ENCODE measurements at places on chromosomes 11 and 22. TPM values are rescaled to one million over a fixed set of nuclear protein-coding genes. Genes with fewer than 3 reads are reported as not detected.

GRCh38 chr11:123137431-123138224 is 57.4 kb downstream of the CLMP start:
- H3K27ac ChIP-seq: peak overlapping the region; percentile 37
- peak; percentile 74 for DNase-seq
- H3K36me3 ChIP-seq: no peaks in the 10 kb centered on the region
- H3K4me1 ChIP-seq: no peaks in the 10 kb centered on the region
- no peaks in the 10 kb centered on the region for H3K27me3 ChIP-seq

MGAT3 gene
- 41.5 TPM for total RNA-seq

- DNase-seq: no peak
- H3K27me3 ChIP-seq: no peaks in the 10 kb centered on the region
- no peaks in the 10 kb centered on the region for H3K36me3 ChIP-seq
- H3K4me3 ChIP-seq: no peak overlapping the region
- H3K4me1 ChIP-seq: peaks cover 10% of the 10 kb centered on the region
Observed at GRCh38 chr11:120181376-120181975, 29.4 kb upstream of the OAF start.

OR4C6 gene
- total RNA-seq: not detected

- H3K4me3 ChIP-seq: no peak overlapping the region
- no peaks in the 10 kb centered on the region for H3K4me1 ChIP-seq
- H3K27me3 ChIP-seq: no peaks in the 10 kb centered on the region
- DNase-seq: no peak
- H3K36me3 ChIP-seq: no peaks in the 10 kb centered on the region
- H3K27ac ChIP-seq: no peak overlapping the region
Observed at GRCh38 chr11:36007127-36007655, 63.3 kb downstream of the LDLRAD3 start.

DNA sequence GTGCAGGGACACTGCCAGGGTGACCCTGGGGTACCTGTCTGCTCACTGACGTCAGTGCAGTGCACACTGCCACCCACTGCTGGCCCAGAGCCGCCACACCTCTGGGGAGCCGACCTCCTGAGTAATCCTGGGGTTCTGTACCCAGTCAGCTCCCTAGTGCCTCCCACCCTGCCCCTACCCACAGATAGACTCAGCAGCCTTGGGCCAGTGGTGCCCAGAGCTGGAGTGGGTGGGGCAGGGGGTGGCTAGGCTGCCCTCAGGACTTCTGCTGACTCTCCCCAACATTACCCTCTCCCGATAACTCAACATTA is 5.8 kb downstream of the NRXN2 start:
- H3K27me3 ChIP-seq: peaks cover 93% of the 10 kb centered on the region
- H3K27ac ChIP-seq: no peak overlapping the region
- no peaks in the 10 kb centered on the region for H3K4me1 ChIP-seq
- H3K36me3 ChIP-seq: no peaks in the 10 kb centered on the region

GRCh38 chr11:69523453-69523852 is 42.0 kb downstream of the LINC01488 start:
- no peaks in the 10 kb centered on the region for H3K36me3 ChIP-seq
- no peak overlapping the region for H3K27ac ChIP-seq
- DNase-seq: no peak
- H3K27me3 ChIP-seq: no peaks in the 10 kb centered on the region

NTM gene
- total RNA-seq: 2.3 TPM

ALDH3B1 gene
- 104 TPM for total RNA-seq

GRCh38 chr11:119106564-119107537 is at the start of gene C2CD2L:
TSS of gene C2CD2L (plus strand) at chr11:119107344. CDS start at chr11:119107742, 398 bp downstream.
- DNase-seq: peak; percentile 95
- peaks cover 21% of the 10 kb centered on the region for H3K36me3 ChIP-seq
- H3K27ac ChIP-seq: peak within 1 kb of the TSS; percentile 87
- H3K4me1 ChIP-seq: peaks cover 51% of the 10 kb centered on the region
- H3K4me3 ChIP-seq: peak within 1 kb of the TSS; percentile 99
- no peaks in the 10 kb centered on the region for H3K27me3 ChIP-seq

KCNQ1 gene
- 51.0 TPM for total RNA-seq

GRCh38 chr11:85647078-85647477 is 689 bp upstream of the TMEM126A start:
- H3K27ac ChIP-seq: peak overlapping the region; percentile 80
- no peaks in the 10 kb centered on the region for H3K27me3 ChIP-seq
- peaks cover 12% of the 10 kb centered on the region for H3K36me3 ChIP-seq
- peak overlapping the region; percentile 74 for H3K4me3 ChIP-seq

IRF7 gene
- total RNA-seq: 84.8 TPM

- DNase-seq: peak; percentile 82
- peaks cover 7% of the 10 kb centered on the region for H3K4me1 ChIP-seq
- no peak overlapping the region for H3K4me3 ChIP-seq
- no peak overlapping the region for H3K27ac ChIP-seq
Observed at GRCh38 chr22:36301384-36301828, 48.5 kb downstream of the APOL1 start.

DNA sequence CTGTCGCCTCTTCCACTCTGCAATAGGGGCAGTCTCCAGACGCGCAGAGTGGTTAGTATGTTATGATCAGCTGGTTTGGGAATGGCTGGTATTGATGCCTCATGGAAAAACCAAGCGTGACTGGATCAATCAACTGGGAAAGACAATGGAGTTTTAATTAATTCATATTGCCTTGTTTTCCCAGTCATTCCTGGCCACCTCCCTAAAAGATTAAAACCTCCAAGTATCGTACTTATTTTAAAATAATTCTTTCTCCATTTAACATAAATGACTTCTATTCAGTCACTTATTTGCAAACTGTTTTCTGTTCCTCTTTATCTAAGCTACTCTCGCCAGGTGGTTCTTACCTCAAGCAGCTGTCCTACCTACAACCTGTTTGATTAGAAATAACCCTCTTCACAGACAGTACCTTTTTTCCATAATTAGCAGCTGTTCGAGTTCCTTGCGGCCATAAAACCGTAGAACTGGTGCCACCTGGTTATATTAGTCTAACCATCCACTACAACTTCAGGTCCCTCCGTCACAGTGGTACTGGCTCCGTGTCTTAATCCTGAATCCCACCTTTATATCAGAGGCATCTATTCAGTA is 898 bp downstream of the ZNF215 start:
- peak overlapping the region; percentile 73 for H3K4me3 ChIP-seq
- peaks cover 12% of the 10 kb centered on the region for H3K4me1 ChIP-seq
- H3K36me3 ChIP-seq: no peaks in the 10 kb centered on the region
- no peak for DNase-seq

FGF3 gene
- not detected for total RNA-seq

OR51B5 gene
- total RNA-seq: not detected

GRCh38 chr22:42945736-42946135 is 69.2 kb downstream of the PACSIN2 start:
- H3K4me3 ChIP-seq: no peak overlapping the region
- no peaks in the 10 kb centered on the region for H3K36me3 ChIP-seq
- H3K4me1 ChIP-seq: peaks cover 46% of the 10 kb centered on the region
- DNase-seq: no peak
- H3K27ac ChIP-seq: peak overlapping the region; percentile 41

- H3K4me3 ChIP-seq: no peak overlapping the region
- DNase-seq: no peak
- H3K4me1 ChIP-seq: no peaks in the 10 kb centered on the region
- no peak overlapping the region for H3K27ac ChIP-seq
- H3K36me3 ChIP-seq: no peaks in the 10 kb centered on the region
- no peaks in the 10 kb centered on the region for H3K27me3 ChIP-seq
Observed at GRCh38 chr11:78856211-78856610, 281.5 kb upstream of the NARS2 start.

- no peaks in the 10 kb centered on the region for H3K4me1 ChIP-seq
- no peaks in the 10 kb centered on the region for H3K27me3 ChIP-seq
- H3K36me3 ChIP-seq: no peaks in the 10 kb centered on the region
Observed at GRCh38 chr11:131917634-131918384, 547.4 kb downstream of the NTM start.

ST14 gene
- total RNA-seq: 61.1 TPM

RAPSN gene
- total RNA-seq: 1.2 TPM

GRCh38 chr11:2530855-2531200 is 86.0 kb downstream of the KCNQ1 start:
- peak; percentile 30 for DNase-seq
- H3K36me3 ChIP-seq: no peaks in the 10 kb centered on the region
- H3K27ac ChIP-seq: no peak overlapping the region
- no peak overlapping the region for H3K4me3 ChIP-seq

OR51T1 gene
- not detected for total RNA-seq

DNA sequence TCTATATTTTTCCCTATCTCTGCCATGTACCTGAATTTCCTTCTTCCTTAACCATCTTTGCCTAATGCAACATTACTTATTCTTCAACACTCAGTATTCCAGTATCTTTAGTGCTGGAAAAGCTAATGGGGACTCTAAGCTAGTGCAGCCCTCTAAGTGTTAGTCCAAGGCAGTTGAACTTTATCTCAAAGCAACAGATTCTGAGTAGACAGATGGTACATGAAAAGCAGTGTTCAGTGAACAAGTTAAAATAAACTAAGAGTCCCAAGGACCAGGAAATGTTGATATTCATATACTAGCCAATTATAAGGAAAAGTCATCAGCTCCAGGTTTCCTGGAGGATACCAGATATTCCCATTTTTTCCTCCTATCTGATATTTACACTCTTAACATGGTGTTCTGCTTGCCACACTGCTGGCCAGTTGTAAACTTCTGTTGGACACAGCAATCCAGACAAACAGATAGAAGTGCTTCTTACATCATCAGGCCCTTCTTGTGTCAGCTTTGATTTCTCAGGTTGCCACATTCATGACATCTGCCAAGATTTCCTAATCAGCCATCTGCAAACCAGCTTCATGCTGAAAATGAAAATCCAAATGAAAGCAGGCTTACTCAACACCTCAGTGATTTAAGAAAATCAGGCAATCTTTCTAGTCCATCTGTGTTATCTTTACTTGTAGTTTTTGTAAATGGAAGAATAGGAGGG is 255.9 kb upstream of the POU2AF2 start:
- no peak overlapping the region for H3K4me3 ChIP-seq
- H3K27me3 ChIP-seq: no peaks in the 10 kb centered on the region
- H3K27ac ChIP-seq: no peak overlapping the region
- no peaks in the 10 kb centered on the region for H3K36me3 ChIP-seq
- no peak for DNase-seq
- H3K4me1 ChIP-seq: peaks cover 8% of the 10 kb centered on the region

GRCh38 chr22:32957200-32957803 is 100.9 kb downstream of the SYN3 start:
- peak overlapping the region; percentile 46 for H3K27ac ChIP-seq
- peaks cover 13% of the 10 kb centered on the region for H3K4me1 ChIP-seq
- H3K4me3 ChIP-seq: peak overlapping the region; percentile 1
- H3K27me3 ChIP-seq: no peaks in the 10 kb centered on the region
- no peak for DNase-seq

GGT5 gene
- 29.4 TPM for total RNA-seq

- no peaks in the 10 kb centered on the region for H3K27me3 ChIP-seq
- H3K36me3 ChIP-seq: no peaks in the 10 kb centered on the region
- DNase-seq: peak; percentile 68
- peak overlapping the region; percentile 82 for H3K27ac ChIP-seq
Observed at GRCh38 chr22:46443850-46444389, 93.5 kb downstream of the CELSR1 start.

- no peak overlapping the region for H3K27ac ChIP-seq
- H3K4me3 ChIP-seq: no peak overlapping the region
- no peak for DNase-seq
- H3K36me3 ChIP-seq: no peaks in the 10 kb centered on the region
- no peaks in the 10 kb centered on the region for H3K27me3 ChIP-seq
- H3K4me1 ChIP-seq: peaks cover 22% of the 10 kb centered on the region
Observed at GRCh38 chr11:10319702-10320558, 15.1 kb downstream of the ADM start.

TSPAN32 gene
- total RNA-seq: 12.5 TPM

DNA sequence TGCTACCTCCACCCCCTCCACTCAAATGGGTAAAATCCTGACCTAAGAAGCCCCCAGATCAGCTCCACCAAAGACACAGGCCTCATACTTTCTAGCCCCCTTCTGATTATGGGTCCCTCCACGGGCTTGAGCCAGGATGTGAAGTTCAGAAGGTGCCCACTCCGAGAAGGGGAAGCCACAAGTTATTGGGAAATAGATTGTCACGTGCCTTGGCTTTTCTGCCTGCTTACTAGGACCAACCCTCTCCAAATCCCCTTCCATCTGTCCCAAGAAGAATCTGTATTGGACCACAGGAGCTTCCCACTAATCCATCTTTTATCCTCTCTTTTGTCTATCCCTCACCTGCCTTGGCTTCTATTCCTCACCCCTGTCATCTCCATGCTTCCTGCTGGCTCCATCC is 3.0 kb upstream of the NRGN start:
- H3K4me3 ChIP-seq: no peak overlapping the region
- H3K36me3 ChIP-seq: no peaks in the 10 kb centered on the region
- H3K27ac ChIP-seq: no peak overlapping the region
- no peaks in the 10 kb centered on the region for H3K27me3 ChIP-seq
- no peak for DNase-seq
- H3K4me1 ChIP-seq: peaks cover 25% of the 10 kb centered on the region

DNA sequence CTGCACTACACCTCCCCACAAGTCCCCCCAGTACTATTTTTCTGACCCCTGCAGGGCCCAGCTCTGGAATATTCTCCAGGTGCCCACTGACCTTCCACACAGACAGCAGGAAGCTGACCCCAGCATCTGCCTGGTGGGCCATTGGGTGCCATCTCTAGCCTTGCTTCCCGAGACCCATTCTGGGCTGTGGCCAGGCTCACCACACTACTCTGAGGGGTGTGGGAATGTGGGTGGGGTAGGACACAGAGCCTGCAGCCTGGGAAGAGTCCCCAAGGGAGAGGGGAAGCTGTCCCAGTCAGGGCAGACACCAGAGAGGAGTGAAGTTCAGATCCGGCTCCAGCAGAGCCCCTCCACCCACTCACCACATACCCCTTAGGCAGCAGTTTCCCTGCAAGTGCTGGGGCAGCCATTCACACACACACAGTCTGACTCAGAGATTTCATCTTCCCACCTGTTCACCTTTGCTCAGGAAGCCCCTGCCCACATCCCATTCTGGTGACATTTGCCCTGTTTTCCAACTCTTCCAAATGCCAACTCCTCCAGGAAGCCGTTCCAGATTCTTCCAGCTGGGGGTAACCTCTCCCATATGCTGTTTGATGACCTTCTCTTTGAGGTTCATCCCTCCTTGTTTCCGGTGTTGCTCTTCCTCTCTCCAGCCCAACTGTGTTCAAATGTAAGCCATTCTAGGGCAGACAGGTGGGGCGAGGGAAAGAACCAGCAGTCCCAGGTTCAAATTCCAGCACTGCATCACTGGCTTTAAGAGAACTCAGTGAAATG is 1.9 kb downstream of the SLCO2B1 start:
- DNase-seq: no peak
- H3K36me3 ChIP-seq: peaks cover 9% of the 10 kb centered on the region
- H3K27ac ChIP-seq: peak overlapping the region; percentile 67
- H3K27me3 ChIP-seq: no peaks in the 10 kb centered on the region
- peaks cover 57% of the 10 kb centered on the region for H3K4me1 ChIP-seq
- peak overlapping the region; percentile 54 for H3K4me3 ChIP-seq

SLC22A12 gene
- total RNA-seq: not detected
